ENCODE measurements at places on chromosomes 6 and 20. TPM values are rescaled to one million over a fixed set of nuclear protein-coding genes. Genes with fewer than 3 reads are reported as not detected.
A peak's percentile ranks its signal among the peaks of the same experiment; 100 is the strongest.

GRCh38 chr6:20058912-20059311 is 153.4 kb downstream of the MBOAT1 start:
- DNase-seq: no peak

GRCh38 chr6:133435065-133435728 is 194.0 kb downstream of the EYA4 start:
- peak; percentile 88 for DNase-seq

Gene ZNF165
- 1.2 TPM for total RNA-seq

DNA sequence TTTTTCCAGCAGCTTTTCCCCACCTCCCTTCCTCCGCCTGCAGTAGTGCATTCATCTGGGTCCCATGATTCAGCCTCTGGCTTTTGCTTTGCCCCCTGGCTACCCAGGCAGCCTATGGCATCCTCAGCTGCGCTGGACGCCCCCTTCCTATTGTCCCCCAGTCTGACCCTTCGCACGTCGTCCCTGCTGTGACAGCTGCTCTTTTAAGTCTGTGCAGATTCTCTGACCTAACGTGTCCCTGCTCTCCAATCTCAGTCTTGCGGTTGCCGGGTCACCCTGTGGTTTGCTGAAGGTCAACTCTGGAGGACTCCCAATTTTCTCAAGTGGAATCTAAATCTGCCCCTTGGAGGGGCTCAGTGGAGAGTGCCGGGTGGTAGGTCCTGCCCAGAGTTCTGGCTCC is 294.3 kb downstream of the CDC5L start:
- DNase-seq: no peak

DNA sequence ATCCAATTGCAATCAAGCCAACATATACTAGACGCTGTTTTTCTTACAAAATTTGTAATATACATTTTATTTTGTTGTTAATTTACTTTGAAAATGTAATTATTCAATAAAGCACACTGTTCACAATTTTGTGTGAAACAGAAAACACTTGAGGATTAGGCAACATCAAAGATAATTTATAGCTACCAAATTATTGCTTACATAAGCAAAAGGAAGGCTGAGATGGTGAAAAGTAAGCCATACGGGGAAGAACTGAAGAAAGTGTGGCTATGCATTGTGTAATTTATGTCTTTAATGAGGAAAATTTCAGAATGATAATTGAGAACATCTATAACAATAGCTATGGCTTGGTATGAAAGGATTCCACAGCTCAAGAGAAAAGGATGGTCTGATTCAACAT is 192.0 kb downstream of the RNF144B start:
- DNase-seq: no peak

Gene HLA-DQA1
- 10.5 TPM for total RNA-seq

GRCh38 chr20:49969234-49969633 is 13.5 kb upstream of the SNAI1 start:
- no peak for DNase-seq

GRCh38 chr6:135883045-135883444 is 31.5 kb downstream of the PDE7B start:
- no peak for DNase-seq

Gene KCNQ5
- not detected for total RNA-seq

GRCh38 chr20:14902432-14903089 is 565.1 kb upstream of the FLRT3 start:
- no peak for DNase-seq

Gene RIPOR2
- total RNA-seq: 3.2 TPM

GRCh38 chr6:155143578-155144106 is 120.2 kb upstream of the CLDN20 start:
- no peak for DNase-seq

DNA sequence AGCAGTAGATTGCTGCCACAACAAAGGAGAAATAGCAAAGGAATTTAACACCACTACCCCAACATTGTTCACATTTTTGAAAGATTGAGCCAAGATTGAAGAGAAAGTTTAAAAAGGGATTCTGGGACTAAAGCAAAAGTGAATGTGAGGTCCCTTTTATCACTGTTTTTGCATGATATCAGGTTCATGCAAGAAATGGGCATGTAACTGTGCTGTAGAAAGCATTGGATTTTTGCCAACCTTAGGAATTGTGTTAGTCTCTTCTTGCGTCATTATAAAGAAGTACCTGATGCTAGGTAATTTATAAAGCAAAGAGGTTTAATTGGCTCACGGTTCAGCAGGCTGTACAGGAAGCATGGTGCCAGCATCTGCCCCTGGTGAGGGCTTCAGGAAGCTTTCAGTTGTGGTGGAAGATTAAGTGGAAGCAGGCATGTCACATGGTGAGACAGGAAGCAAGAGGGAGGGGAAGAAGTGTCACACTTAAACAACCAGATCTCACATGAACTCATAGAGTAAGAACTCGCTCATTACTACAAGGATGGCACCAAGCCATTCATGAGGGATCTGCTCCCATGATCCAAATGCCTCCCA is 4.6 kb upstream of the GJB7 start:
- no peak for DNase-seq

DNA sequence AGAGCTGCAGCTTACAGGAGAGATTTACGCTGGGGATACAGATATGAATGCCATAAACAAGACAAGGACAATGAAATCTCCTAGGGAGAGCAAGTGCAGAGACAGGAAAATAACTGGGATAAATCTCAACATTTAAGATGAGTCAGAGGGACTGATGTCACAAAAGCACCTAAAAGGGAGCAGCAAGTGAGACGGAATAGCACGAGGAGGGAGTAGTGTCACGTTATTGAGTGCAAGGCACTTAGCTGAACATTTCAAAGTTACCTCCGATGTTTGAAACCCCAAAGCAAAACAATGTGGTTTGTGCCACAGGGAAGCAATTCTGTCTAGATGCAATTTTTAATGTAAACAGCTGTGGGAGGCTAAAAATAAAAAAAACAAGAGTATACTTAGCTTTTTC is 1131.7 kb upstream of the EYS start:
- DNase-seq: no peak

DNA sequence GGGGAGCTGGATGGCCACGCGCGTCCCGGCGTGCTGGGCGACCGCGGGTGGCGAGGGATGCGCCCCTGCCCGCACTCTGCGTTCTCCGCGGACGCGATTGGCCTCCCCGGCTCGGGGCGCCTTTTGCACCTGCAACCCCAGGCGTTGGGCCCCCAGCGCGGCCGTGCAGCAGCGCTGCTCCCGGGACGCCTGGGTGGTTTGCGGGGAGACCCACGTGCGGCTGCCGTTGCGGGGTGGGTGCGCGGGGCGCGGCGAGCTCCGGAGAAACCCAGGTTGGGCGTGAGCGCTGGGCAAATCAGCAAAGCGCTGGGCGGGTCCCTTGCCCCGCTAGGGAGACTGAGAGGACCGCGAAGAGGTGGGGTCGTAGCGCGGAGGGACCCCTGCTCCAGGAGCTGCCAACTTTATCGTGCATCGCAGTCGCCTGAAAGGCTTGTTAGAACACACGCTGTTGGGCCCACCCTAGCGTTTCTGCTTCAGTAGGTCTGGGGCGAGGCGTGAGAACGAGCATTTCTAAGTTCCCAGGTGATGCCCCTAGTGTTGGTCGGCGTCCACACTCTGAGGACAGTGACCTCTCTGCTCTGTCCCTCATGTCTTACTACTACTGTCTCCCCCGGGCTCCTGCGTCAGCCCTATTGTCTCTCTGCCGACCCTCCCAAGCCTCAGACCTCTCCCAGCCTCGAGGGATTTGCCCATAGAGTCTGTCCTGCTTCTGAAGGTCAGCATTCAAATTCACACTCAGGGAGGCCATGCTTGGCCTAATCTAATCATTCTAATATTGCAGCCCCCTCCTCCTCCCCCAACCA is 538 bp upstream of the ZFP64 start:
- DNase-seq: peak; percentile 65

GRCh38 chr6:55566036-55566710 is 12.8 kb downstream of the HMGCLL1 start:
- DNase-seq: no peak

GRCh38 chr6:121510568-121511177 is 75.2 kb downstream of the GJA1 start:
- DNase-seq: no peak

Gene HNF4A
- total RNA-seq: 128 TPM

- DNase-seq: no peak
Observed at GRCh38 chr20:12110711-12111110, 193.0 kb downstream of the BTBD3 start.

Measured in right lobe of liver (tissue), 6 donors.